ENCODE measurements at places on chromosomes 7 and 10. TPM values are rescaled to one million over a fixed set of nuclear protein-coding genes. Genes with fewer than 3 reads are reported as not detected.

- H3K36me3 ChIP-seq: no peaks in the 10 kb centered on the region
- H3K4me3 ChIP-seq: no peak overlapping the region
- H3K4me1 ChIP-seq: no peaks in the 10 kb centered on the region
- H3K27me3 ChIP-seq: no peaks in the 10 kb centered on the region
Measured at GRCh38 chr7:9083837-9084236, 650.4 kb downstream of the NXPH1 start.

TMEM229A gene
- total RNA-seq: not detected

DNA sequence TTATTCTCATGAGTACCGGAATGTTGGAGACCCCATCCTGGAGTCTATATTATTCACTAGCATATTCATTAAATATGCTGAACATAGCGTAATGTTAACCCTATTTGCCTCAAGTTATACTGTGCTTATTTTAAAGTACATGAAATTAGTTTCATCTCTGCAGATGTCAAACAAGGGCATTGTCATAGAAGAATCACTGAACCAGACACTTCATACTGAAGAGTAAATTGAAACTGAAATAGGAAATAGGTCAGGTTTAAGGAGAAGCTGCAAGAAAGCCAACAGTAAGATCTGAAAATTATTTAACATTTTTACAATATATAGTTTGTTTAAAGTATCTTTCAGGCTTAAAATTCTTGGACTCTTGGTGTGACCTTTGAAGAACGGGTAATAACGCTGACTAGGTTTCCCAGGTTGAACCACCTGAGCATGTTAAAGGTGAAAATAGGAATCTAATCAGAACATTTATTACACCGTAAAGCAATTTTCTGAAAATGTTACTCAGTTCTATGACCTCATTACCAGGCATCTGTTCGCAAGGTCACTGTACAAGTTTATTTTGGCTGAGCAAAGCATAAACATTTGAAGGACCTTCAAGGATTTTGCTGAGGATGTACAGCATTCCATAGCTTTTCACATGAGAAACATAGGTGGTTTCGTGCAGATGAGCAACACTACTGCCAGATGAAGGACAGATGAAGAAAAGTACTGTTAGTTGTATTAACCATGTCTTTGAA, 82.7 kb downstream of the REEP3 start:
- H3K4me3 ChIP-seq: no peak overlapping the region
- peaks cover 4% of the 10 kb centered on the region for H3K36me3 ChIP-seq
- H3K27ac ChIP-seq: no peak overlapping the region

DNA sequence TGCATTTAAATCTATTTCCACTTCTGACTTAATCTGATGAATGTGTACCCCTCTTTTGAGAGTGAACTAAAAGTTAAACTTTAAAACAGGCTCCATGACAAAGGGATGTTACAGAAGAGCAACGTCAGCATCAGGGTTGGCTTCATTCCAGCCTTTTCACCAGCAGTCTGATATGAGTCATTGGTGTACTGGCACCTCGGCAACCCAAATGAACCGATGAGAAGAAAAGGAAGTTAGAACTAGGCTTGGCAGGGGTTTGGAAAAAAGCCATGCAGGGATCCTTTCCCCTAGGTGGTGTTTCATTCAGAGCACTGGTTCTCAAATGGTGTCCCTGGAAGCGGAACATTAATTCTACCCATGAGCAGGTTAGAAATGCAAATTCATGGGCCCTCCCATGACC, 53.6 kb downstream of the SEC61G start:
- DNase-seq: no peak
- no peaks in the 10 kb centered on the region for H3K27me3 ChIP-seq
- no peaks in the 10 kb centered on the region for H3K36me3 ChIP-seq
- no peaks in the 10 kb centered on the region for H3K4me1 ChIP-seq
- no peak overlapping the region for H3K4me3 ChIP-seq
- no peak overlapping the region for H3K27ac ChIP-seq

FBXO24 gene
- total RNA-seq: 0.78 TPM

DNA sequence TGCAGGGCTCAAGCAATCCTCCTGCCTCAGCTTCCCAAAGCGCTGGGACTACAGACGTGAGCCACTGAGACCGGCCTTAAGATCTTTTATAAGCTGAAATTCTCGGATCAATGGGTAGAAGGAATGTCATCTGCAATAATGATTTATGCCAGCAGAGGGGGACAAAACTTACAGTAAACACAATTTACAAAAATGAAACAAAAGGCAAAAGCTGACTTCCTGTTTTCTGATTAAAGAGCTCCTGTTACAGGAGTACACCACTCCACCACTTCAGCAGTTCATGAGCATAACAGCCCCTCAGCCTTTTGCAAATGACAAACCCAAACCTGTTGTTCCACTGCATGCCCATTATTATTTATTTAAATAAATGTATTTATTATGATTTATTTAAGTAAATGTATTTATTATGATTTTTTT, 88.5 kb upstream of the ATP6V0A4 start:
- peaks cover 16% of the 10 kb centered on the region for H3K4me1 ChIP-seq
- DNase-seq: peak; percentile 85
- no peak overlapping the region for H3K27ac ChIP-seq
- H3K4me3 ChIP-seq: no peak overlapping the region
